Activated T-cell treated with anti-CD3 and anti-CD28 coated beads for 4 hours (primary cell): ENCODE measurements at places on chromosomes 5 and 9.

DNA sequence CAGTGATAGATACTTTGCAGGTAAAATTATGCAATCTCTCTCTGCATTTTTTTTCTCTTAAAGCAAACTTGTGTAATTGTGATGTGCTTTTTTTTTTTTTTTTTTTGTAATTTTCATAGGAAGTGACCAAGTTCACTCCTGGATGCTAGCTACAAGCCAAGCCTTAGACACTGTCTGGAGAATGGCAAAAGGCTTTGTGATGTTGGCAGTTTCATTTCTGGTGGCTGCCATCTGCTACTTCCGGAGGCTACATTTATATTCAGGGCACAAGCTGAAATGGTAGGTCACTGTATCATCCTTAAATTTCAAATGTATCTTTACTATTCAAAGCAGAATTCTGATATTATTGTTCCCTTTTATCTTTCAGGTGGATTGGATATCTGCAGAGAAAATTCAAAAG is 19.3 kb downstream of the OTULINL start:
- DNase-seq: no peak

DNA sequence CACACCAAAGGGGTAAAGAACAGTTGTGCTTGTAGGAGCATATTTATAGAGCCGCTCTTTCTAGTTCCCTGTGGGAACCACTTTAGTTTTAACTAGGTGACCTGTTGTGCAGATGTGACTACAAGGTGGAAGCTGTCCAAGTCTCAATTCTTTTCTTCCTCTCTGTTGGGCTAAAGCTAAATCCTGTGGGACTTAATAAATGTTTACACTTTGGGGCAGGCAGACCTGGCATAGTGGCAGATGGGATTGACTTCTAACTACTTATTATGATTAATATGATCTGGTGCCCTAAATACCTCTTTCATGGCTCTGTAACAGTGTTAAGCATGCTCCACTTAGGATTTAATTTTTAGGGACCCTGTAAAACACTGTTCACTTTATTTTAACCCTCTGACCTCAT is 265.3 kb downstream of the KCTD16 start:
- no peak for DNase-seq

- DNase-seq: no peak
Measured at GRCh38 chr9:70480405-70480980, 66.0 kb upstream of the KLF9 start.

- no peak for DNase-seq
Measured at GRCh38 chr9:86508208-86508903, 154.1 kb upstream of the TUT7 start.

DNA sequence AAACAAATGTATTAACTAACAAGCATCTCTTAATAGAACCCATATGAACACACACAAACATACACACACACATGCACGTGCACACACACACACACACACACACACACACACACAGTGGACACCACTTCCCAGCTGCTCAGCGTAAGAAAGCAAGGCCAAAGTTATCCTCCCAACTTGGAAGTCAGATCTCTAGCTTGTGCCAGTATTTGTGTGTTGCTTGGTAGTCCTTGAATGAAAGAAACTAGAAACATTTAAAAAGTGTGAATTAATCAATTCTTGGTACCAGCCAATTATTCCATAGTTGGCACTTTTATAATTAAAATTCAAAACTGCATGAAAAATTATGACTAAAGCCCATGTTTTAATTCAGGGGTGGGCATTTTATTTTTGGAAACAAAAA is 178.1 kb downstream of the TMEM161B start:
- no peak for DNase-seq

- no peak for DNase-seq
Measured at GRCh38 chr9:79896390-79896980, 324.7 kb downstream of the TLE4 start.

- DNase-seq: no peak
Measured at GRCh38 chr5:32168460-32169033, 5.6 kb downstream of the GOLPH3 start.

DNA sequence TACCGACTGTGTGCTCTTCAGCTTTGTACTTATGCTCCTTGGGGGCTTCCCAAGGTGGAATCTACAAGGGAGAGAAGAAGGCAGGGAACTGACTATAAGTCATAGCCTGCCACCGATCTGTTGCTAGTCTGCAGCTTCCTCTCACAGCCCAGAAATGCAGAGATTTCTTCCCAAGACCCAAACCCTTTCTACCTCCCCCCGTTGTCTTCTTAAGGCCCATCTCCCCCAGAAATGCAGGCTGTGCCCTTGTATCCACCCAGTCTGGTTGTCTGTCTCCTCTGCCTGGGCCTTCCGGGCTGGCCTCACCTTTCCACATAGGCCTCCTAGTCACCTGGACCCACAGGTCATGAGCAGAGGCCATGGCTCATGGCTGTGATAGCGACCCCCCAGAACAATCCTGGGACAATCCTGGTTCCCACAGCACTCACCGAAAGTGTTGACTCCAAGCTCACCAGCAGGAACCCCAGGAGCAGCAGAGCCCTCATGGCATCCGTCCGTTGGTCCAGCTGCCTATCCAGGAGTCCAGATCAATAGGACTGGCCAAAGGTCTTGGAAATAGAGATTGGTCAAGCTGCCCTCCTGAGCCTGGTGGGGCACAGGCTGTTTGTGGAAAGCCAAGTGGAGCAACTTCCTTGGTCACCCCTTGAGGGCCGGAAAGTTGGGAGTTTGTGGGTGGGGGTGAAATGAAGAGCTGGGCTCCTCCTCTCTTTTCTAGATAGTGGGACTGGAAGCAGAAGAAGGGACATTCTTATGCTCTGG is at the start of gene F12:
F12 (minus strand) TSS at position 522 of the 759 bp plus-strand sequence; CDS start at position 485, 37 bp downstream.
- DNase-seq: no peak

DNA sequence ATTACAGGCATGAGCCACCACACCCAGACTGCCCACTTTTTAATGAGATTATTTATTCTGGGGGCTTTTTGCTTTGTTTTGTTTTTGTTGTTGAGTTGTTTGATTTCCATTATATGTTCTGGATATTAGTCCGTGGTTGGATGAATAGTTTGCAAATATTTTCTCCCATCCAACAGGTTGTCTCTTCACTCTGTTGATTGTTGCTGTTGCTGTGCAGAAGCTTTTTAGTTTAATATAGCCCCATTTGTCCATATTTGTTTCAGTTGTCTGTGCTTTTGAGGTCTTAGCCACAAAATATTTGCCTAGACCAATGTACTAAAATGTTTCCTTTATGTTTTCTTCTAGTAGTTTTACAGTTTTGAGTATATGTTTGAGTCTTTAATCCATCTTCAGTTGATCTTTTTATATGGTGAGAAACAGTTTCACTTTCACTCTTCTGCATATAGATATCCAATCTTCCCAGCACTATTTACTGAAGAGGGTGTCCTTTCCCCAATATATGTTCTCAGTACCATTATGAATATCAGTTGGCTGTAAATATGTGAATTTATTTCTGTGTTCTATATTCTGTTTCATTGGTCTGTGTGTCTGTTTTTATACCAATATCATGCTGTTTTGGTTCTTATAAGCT is 30.2 kb upstream of the TBCA start:
- DNase-seq: no peak

DNA sequence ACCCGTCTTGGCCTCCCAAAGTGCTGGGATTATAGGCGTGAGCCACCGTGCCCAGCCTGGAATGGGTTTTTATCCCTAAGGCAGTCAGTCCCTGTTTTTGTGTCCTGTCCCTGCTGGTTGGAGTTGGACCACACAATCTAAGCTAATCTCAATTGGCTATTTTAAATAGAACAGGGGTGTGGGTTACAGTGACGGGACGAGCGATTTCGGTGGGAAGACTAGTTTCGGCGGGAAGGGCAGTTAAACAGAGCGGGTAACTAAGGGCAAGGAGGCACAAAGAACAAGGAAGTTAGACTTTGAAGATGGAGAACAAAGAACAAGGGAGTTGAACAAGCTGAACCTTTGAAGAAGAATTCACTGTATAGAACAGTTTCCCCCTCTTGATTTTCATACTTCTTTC is 1.4 kb downstream of the GTF3C5 start:
- no peak for DNase-seq

DNA sequence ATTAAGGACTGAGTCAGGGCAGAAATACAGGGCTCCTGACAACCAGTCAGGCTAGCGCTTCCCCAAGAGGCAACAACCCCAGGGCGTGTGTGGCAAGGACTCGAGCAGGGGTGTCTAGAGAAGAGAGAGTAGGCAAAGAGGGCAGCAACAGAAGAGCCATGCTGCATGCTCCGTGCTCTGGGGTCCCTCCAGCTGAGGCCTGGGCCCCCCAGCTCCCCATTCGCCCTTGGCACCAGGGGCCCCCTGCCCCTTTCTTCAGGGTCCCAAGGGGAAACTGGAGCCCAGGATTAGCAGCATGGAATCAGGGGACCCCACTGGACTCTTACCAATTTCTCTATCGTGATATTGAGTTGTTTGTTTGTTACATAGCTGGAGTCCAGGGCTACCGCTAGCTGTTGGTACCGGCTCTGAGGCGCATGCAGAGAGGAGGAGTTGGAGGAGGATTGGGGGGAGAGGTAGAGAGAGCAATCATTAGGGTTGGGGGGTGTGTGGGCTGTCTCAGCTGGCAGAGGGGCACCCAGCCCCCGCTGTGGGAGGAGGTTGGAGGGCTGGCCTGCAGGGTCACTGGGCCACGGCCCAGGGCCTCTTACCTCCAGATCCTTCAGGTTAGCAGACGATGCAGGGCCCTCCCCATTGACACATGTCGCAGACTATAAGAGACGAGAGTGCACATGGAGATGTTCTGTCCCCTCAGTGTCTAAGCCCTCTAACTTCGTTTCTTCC is 8.8 kb downstream of the GOLGA2 start:
- DNase-seq: no peak

DNA sequence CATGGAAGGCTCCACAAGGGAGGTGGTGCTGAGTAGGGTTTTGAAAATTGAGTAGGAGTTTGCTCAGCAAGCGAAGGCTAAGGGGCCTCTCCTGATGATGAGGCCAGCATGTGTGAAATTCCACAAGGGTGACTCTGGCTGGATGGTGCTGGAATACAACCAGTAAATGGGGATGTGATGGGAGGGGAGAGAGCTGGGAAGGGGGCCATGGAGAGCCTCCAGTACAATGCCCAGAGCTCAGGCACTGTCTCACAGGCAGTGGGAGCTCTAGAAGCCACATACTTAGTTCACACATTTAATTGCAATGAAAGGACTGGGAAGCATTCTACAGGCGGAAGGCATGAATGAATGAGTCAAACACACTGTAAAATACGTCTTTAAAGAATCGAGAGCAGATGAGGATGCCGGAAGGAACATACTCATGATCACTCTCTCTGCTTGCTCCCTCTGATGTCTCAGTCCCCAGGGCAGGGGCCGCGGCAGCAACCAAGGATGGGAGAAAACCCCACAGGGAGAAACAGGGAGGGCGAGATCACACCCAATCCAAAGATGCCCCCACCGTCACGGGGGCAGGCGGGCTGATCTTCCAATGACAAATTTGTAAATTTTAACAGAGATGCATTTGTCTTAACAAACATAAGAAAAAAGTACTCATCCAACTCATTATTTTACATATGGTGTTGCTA is 261.0 kb downstream of the NSG2 start:
- DNase-seq: no peak

- no peak for DNase-seq
Measured at GRCh38 chr5:32628049-32628844, 42.9 kb downstream of the SUB1 start.

GRCh38 chr9:19809422-19810269 is 20.8 kb upstream of the SLC24A2 start:
- no peak for DNase-seq

GRCh38 chr9:132239999-132240840 is 78.4 kb downstream of the NTNG2 start:
- DNase-seq: no peak

GRCh38 chr9:120701248-120701647 is 13.0 kb downstream of the MEGF9 start:
- no peak for DNase-seq

GRCh38 chr5:125142458-125142857 is 396.0 kb upstream of the ZNF608 start:
- no peak for DNase-seq

DNA sequence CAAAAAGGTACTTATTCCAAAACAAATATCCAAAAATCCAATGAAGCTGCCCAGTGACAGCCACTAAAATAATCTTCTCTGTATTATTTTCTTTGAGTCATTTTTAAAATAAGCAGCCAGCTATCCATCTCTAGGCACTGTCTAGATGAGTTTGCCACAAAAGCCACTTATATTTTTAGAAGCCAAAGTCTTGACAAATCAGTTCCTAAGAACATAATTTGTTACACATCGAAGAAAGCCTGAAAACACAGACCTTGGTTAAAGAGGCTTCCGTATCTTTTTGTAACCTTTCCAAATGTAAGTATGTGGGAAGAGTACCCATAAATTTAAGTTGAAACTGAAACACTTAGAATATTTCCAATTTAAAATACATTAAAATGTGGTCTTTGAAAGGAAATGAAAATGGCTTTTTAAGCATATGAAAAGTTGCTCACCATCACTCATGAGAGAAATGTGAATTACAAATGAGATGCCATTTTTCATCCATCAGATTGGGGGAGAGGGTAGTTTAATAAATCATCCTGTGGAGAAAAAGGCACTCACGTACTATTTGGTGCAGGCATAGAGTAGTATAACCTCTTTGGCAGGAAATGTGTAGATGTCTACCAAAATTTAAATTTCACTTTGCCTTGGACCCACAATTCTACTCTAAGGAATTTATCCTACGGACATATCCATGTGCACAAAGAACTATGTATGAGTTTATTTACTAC is 180.4 kb downstream of the MLLT3 start:
- no peak for DNase-seq

DNA sequence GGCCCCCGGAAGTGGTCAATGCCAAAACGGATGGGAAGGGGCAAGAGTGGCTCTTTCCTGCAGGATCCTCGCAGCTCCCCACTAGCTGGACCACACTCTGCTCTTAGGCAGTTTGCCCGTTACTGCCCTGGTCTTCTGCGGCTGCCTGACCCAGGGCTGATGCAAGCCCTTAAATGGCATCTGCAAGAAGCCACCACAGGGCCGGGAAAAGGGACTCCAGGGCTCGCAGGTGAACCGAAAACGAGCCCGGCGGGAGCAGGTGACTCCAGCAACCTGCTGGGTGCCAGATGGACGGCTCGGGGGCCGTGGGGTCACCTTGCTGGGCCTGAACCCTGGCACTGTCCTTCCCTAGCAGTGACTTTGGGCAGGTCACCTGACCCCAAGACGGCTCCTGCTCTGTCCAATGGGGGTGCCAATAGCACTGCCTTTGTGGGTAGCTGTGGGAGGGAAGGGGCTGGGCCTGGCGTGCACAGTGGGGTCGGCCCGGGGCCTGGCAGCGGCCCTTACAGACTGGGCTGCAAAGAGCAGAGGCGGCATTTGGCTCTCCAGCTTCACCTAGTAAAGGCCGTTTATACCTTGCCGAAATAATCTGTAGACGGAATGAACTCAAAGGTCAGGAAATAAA is 1.3 kb downstream of the TMEM250 start:
- DNase-seq: no peak

DNA sequence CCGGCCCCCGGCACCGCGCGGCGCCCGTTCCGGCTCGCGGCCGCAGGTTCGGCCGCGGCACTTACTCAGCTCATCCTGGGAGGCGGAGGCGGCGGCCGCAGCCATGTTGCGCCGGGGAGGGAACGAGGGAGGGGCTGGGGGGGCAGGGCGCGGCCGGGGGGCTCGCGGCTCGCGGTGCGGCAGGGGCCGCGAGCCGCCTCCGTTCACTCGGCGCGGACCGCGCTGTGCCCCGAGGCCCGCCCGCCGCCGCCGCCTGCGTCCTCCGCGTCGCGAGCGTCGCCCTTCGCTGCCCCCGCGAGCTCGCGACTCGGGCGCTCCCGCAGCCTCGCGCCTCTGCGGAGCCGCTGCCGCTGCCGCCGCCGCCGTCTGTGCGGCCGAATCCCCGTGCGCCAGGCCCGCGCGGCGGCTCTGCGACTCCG is 735 bp downstream of the ECPAS start:
- DNase-seq: peak; percentile 33
